ENCODE measurements at places on chromosomes 12 and 14.

- DNase-seq: no peak
Measured at GRCh38 chr12:80864046-80864735, 73.5 kb downstream of the LIN7A start.

- peak; percentile 3 for DNase-seq
Measured at GRCh38 chr12:91910871-91911388, 234.7 kb downstream of the BTG1 start.

GRCh38 chr12:57725851-57726150, 12.7 kb downstream of the AGAP2 start:
- DNase-seq: no peak

DNA sequence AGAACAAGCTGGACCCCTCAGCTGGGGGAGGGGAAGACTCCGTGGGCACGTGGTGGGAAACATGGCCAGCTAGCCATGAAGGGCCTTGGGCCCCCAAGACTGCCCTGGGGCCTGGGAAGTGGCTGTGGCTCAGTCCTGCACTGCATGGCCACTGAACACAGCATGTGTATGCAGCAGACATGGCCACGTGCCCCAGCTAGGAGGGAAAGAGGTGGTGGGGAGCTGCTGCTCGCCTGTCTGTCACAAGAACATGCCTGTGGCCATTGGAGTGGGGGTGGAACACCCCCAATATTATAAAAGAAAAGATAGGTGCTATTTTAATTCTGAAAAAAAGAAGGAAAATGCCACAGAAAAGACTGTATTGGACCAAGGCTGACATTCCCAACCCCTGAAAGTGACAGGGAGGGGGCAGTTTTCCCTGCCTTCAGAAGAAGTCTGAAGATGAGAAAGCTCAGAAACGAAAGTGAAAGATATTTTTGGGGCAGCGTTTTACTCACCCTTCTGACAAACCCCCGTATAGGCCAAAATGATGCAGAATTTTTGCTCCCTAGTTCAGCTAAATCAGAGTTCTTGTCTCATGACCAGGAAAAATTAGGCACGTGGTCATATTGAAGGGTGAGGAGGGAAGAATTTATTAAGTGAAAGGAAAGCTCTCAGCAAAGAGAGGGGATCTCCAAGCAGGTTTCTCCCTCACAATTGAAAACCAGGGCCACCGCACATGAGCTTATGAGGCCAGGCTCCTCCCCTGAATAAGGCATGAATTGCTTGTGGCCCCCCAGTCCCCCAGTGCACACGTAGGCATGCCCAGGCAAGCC, 35.2 kb upstream of the PCNX1 start:
- no peak for DNase-seq

- no peak for DNase-seq
Measured at GRCh38 chr14:24518851-24519250, 10.8 kb upstream of the CMA1 start.

- DNase-seq: no peak
Measured at GRCh38 chr12:47350062-47350408, 270.3 kb upstream of the AMIGO2 start.

DNA sequence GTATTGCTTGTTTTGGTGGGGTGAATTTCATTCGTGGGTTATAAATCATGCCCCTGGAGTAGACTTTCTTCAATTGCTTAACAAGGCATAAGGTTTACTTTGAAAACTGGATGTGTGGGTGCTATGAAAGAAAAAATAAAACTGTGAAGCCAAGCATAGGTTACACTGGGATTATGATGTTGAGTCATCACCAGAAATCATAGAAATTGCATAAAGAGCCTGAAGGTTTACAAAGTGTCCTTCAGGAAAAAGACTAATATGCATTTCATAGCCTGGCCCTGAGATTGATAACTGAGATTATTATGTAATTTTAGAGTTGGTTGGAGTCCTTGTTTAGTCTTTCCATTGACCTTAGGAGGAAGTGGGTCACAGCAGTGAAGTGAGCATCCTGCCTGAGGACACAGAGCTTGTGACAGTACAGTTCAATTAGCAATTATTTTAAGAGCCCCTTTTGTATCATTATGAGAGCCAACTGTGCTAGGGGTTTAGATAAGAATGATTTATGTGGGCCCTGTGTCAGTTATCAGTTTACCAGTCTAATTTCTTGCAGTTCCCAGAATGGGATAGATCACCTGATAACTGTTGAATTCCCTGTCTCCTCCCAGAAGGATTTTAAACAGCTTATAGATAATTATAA, 13.6 kb downstream of the LRRK2 start:
- DNase-seq: no peak

GRCh38 chr12:12468575-12468974, 94.1 kb downstream of the DUSP16 start:
- no peak for DNase-seq

- DNase-seq: no peak
Measured at GRCh38 chr12:131044760-131045381, 91.2 kb downstream of the ADGRD1 start.

GRCh38 chr14:58151133-58152013, 640 bp downstream of the ARMH4 start:
- peak; percentile 64 for DNase-seq

- DNase-seq: peak; percentile 67
Measured at GRCh38 chr12:5083955-5084849, 40.5 kb downstream of the KCNA5 start.
